ENCODE measurements at places on chromosomes 16 and 17. TPM values are rescaled to one million over a fixed set of nuclear protein-coding genes. Genes with fewer than 3 reads are reported as not detected.

GDPD3 gene
- 1.00 TPM for total RNA-seq

GPATCH8 gene
- 15.0 TPM for total RNA-seq

MYCBPAP gene
- 0.25 TPM for total RNA-seq

TP53TG3F gene
- total RNA-seq, result not detected

HID1 gene
- 1.3 TPM for total RNA-seq

LHX1 gene
- total RNA-seq, result not detected

SGCA gene
- total RNA-seq, result 0.37 TPM

OTOP3 gene
- total RNA-seq, result not detected

SLC35G6 gene
- not detected for total RNA-seq

BCO1 gene
- not detected for total RNA-seq

RAB26 gene
- total RNA-seq, result not detected

NACA2 gene
- total RNA-seq, result not detected

TBC1D3H gene
- not detected for total RNA-seq

TP53TG3C gene
- not detected for total RNA-seq

ADAD2 gene
- total RNA-seq, result not detected

ABCA6 gene
- 98.0 TPM for total RNA-seq

CSH1 gene
- total RNA-seq, result not detected

CCDC200 gene
- not detected for total RNA-seq

IRX3 gene
- total RNA-seq, result 16.8 TPM

P2RX1 gene
- total RNA-seq, result not detected

PRCD gene
- 5.7 TPM for total RNA-seq

EXOC3L1 gene
- total RNA-seq, result 0.69 TPM
